Mesothelial cell of epicardium (in vitro differentiated cells): ENCODE measurements at places on chromosomes 7 and 10.
A peak's percentile ranks its signal among the peaks of the same experiment; 100 is the strongest.

GRCh38 chr7:158368449-158368848 is 219.2 kb downstream of the PTPRN2 start:
- no peak overlapping the region for H3K4me3 ChIP-seq
- no peaks in the 10 kb centered on the region for H3K4me1 ChIP-seq
- no peak for DNase-seq
- no peak overlapping the region for H3K27ac ChIP-seq
- peaks cover under 1% of the 10 kb centered on the region for H3K27me3 ChIP-seq

GRCh38 chr10:58667658-58668310 is 155.1 kb downstream of the BICC1 start:
- H3K27ac ChIP-seq, result no peak overlapping the region
- peaks cover 19% of the 10 kb centered on the region for H3K27me3 ChIP-seq
- H3K36me3 ChIP-seq, result peaks cover 16% of the 10 kb centered on the region
- no peak for DNase-seq
- H3K4me1 ChIP-seq, result peaks cover 9% of the 10 kb centered on the region
- no peak overlapping the region for H3K4me3 ChIP-seq

- peaks cover 19% of the 10 kb centered on the region for H3K4me1 ChIP-seq
- H3K27me3 ChIP-seq, result no peaks in the 10 kb centered on the region
- H3K4me3 ChIP-seq, result no peak overlapping the region
- H3K27ac ChIP-seq, result peak overlapping the region; percentile 19
- H3K36me3 ChIP-seq, result no peaks in the 10 kb centered on the region
Observed at GRCh38 chr10:79106256-79107050, 37.7 kb downstream of the ZMIZ1 start.

- H3K36me3 ChIP-seq, result peaks cover 8% of the 10 kb centered on the region
- H3K27ac ChIP-seq, result no peak overlapping the region
- peak; percentile 93 for DNase-seq
- peak overlapping the region; percentile 55 for H3K4me3 ChIP-seq
Observed at GRCh38 chr10:101779544-101780186, 3.6 kb downstream of the NPM3 start.

DNA sequence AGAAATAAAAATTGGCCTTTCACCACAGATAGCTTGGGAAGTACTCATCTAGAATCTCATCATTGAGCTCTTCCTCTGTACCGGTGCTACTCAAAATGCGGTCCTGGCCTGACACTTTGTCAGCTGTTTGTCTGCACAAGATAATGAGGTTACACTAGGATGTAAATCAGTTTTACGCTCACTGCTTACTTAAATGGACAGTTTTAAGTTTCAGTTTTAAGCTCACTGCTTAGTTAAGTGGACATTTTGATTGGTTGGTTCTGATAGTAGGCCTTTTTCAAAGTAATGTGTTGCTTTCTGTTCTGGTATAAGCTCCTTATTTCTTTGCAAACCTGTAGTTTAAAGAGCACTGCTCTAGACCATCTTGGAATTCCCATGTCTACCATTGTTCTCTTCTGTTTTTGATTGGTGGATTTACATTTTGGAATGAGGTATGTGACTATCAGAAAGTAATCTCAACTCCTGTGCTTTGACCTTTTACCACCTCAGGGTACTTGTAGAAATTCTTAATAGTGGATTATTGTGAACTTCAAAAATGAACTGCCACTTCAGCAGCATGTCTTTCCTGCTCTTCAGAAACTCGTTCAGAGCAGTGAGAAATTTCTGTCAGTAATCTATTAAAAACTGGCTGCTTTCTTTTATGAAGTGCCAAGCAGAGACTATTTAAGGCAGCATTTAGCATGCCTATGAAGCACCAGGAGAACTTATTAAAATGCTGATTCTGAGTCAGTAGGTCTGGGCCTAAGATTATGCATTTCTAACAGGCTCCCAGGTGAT is 55.0 kb downstream of the C1GALT1 start:
- no peaks in the 10 kb centered on the region for H3K27me3 ChIP-seq
- peaks cover 20% of the 10 kb centered on the region for H3K4me1 ChIP-seq
- peaks cover 17% of the 10 kb centered on the region for H3K36me3 ChIP-seq
- peak overlapping the region; percentile 74 for H3K27ac ChIP-seq

- no peak for DNase-seq
- H3K27me3 ChIP-seq, result no peaks in the 10 kb centered on the region
- H3K27ac ChIP-seq, result no peak overlapping the region
- no peak overlapping the region for H3K4me3 ChIP-seq
- peaks cover 8% of the 10 kb centered on the region for H3K4me1 ChIP-seq
Observed at GRCh38 chr7:15130666-15131541, 228.4 kb upstream of the DGKB start.

DNA sequence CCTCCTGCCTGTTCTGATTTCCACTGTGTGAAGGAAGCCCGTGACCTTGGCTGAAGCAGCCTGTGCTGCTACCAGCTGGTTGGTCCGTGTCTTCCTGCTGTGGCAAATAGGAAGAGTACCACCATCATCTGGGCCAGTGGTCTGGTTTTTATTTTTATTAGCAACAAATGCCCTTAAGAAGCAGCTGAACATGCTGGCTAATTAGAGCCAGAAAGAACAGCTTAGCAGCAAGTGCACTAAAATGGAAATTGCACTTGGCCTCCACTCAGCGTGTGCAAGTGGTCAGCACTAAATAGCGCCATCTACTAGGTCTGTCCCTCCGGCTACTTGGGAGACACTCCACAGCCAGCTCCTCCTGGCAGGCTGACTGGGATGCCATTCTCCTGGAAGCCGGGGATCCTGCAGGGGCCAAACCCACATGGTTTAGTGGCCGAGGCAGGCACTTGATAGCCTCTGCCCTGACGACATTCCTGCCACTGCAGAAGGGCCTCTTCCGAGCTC is 690.3 kb upstream of the FOXK1 start:
- peaks cover 9% of the 10 kb centered on the region for H3K36me3 ChIP-seq
- H3K4me3 ChIP-seq, result no peak overlapping the region
- H3K4me1 ChIP-seq, result no peaks in the 10 kb centered on the region
- DNase-seq, result no peak

- no peak overlapping the region for H3K27ac ChIP-seq
- peak; percentile 27 for DNase-seq
- no peaks in the 10 kb centered on the region for H3K36me3 ChIP-seq
- H3K4me1 ChIP-seq, result no peaks in the 10 kb centered on the region
- no peak overlapping the region for H3K4me3 ChIP-seq
Observed at GRCh38 chr10:130499541-130499940, 363.4 kb downstream of the GLRX3 start.

GRCh38 chr7:28745351-28745750 is 212.8 kb downstream of the TRIL start:
- no peak for DNase-seq
- peaks cover 5% of the 10 kb centered on the region for H3K36me3 ChIP-seq
- no peaks in the 10 kb centered on the region for H3K27me3 ChIP-seq
- no peak overlapping the region for H3K4me3 ChIP-seq

DNA sequence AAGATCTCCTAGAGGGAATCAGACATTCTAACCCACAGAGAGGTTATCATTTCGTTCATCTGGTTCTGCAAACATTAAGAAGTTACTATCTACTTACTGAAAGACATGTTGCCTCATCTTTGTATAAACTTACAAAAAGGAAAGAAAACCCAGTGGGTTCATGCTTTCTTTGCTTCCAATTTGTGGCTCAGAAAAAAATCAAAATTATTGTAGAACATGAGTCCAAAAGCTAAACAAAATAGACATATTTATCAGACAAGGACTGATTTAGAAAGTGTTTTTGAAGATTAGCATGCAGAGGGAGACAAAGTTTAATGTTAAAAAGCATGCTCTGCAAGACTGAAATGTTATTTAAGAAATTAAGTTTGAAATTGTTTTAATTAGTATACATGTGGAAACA is 123.1 kb downstream of the MBL2 start:
- peaks cover 30% of the 10 kb centered on the region for H3K4me1 ChIP-seq
- H3K36me3 ChIP-seq, result no peaks in the 10 kb centered on the region
- no peaks in the 10 kb centered on the region for H3K27me3 ChIP-seq
- H3K4me3 ChIP-seq, result no peak overlapping the region

DNA sequence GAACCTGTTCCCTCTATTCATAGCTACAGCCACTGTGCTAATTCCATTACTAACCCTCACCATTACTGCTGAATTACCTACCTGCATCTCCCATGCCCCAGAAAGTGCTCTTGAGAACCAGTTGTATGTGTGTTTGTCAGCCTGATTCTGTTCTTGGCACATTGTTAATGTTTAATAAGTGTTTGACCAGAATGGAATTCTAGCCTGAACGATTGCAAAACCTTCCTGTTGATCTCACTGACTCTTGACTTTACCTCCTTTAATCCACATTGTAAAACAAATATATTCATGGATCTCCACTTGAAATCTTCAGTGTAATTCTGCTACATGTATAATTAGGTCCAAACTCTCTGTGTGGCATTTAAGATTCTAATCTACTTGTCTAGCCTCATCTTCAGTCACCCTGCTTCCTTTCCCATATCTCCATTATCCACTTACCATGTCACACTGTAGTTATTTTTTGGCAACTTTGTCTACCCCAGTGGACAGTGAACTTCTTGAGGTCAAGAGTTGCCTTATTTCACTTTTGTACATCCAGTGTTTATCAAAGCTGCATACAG is 4.9 kb downstream of the ZNF277 start:
- no peak for DNase-seq
- no peak overlapping the region for H3K27ac ChIP-seq
- no peaks in the 10 kb centered on the region for H3K36me3 ChIP-seq
- H3K4me3 ChIP-seq, result no peak overlapping the region

- no peaks in the 10 kb centered on the region for H3K27me3 ChIP-seq
- DNase-seq, result no peak
- H3K4me1 ChIP-seq, result peaks cover 8% of the 10 kb centered on the region
- no peak overlapping the region for H3K27ac ChIP-seq
- H3K36me3 ChIP-seq, result peaks cover 19% of the 10 kb centered on the region
Observed at GRCh38 chr7:100861616-100861985, 5.6 kb upstream of the TRIP6 start.

DNA sequence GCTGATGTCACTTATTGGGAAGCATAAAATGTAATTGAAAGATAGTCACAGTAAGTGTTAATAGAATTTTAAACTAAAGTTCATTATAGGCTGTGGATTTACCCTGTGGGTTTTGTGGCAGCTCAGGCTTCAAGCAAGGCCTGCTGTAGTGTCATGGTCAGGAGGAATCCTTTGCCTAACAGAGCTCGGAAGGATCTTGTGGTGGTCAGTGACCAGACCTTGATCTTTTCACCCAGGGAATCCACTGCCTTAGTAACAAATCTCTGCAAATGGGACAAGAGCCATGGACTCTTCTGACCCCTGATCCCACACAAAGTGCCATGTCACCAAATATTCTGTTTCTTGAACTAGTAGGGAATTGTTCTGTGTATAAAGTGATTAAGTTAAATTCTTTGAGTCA is 20.6 kb upstream of the HDAC9 start:
- no peak for DNase-seq
- H3K36me3 ChIP-seq, result no peaks in the 10 kb centered on the region
- H3K27me3 ChIP-seq, result no peaks in the 10 kb centered on the region
- H3K27ac ChIP-seq, result no peak overlapping the region

DNA sequence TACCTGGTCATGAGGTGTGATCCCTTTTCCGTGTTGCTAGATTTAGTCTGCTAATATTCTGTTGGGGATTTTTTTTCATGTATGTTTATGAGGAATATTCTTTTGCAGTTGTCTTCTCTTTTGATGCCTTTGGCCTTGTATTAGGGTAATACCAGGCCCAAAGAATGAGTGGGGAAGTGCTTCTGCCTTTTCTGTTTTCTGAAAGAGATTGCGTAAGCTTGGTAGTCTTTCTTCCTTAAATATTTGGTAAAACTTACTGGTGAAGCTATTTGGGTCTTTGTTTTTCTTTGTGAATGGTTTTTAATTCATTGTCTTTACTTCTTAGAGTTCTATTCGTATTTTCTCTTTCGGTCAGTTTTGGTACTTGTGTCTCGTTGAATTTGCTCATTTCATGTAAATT is 51.1 kb downstream of the SHH start:
- no peak for DNase-seq
- H3K27ac ChIP-seq, result no peak overlapping the region
- no peaks in the 10 kb centered on the region for H3K27me3 ChIP-seq
- peaks cover 42% of the 10 kb centered on the region for H3K36me3 ChIP-seq
- H3K4me1 ChIP-seq, result peaks cover 12% of the 10 kb centered on the region

DNA sequence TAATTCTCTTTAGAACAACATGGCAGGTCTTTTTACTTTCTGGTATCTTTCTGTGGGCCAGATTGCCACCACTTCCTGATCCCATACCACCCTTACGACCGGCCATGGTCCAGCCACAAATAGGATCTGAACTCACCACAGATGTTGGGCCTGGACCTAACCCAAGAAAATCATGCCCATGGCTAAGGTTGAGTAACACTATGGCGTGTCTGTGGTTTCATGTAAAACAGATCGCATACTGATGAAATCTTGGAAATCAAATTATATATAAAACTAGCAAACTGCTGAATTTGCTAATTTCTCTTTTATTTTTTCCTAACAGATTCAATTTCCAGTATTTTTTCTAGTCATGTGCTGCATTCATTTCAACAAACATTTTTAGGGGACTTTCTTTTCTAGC is 77.2 kb downstream of the CH25H start:
- H3K27me3 ChIP-seq, result peaks cover 15% of the 10 kb centered on the region
- no peak for DNase-seq
- no peak overlapping the region for H3K27ac ChIP-seq
- no peak overlapping the region for H3K4me3 ChIP-seq

- H3K36me3 ChIP-seq, result no peaks in the 10 kb centered on the region
- peaks cover 10% of the 10 kb centered on the region for H3K4me1 ChIP-seq
- DNase-seq, result no peak
Observed at GRCh38 chr7:95599069-95599468, 2.8 kb upstream of the PDK4 start.

DNA sequence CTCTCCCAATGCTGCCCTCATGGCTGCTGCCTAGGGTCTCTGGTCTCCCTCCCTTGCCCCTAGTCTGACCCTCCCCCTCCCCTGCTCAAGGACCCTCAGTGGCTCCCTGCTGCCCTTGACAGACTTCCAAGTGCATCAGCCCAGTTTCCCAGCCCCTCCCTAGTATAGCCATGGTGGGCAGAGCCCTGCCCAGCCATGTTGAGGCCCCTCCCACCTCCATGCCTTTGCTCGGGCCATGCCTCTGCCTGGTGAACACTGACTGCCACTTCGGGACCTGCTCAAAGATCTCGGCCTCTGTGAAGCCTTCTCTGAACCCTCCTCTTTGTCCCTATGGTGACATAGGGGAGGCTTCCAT is 73.2 kb downstream of the MYL10 start:
- no peaks in the 10 kb centered on the region for H3K4me1 ChIP-seq
- H3K36me3 ChIP-seq, result peaks cover 2% of the 10 kb centered on the region
- H3K4me3 ChIP-seq, result no peak overlapping the region
- DNase-seq, result no peak
- H3K27me3 ChIP-seq, result no peaks in the 10 kb centered on the region

DNA sequence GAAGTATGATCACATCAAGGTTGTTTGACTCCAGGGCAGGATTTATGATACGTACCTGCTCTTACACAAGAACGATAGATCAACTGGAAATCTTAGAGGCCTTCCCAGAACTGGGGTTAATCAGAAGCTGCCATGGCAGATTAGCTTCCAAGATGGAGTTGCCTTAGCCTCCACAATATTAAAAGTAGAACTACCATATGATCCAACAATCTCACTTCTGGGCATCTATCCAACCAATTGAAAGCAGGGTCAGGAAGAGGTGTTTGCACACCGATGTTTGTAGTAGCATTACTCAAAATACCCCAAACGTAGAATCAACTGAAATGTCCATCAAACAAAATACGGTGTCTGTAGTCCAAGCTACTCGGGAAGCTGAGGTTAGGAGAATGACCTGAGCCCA is 6.6 kb downstream of the PILRB start:
- no peak overlapping the region for H3K4me3 ChIP-seq
- no peaks in the 10 kb centered on the region for H3K4me1 ChIP-seq
- peaks cover 45% of the 10 kb centered on the region for H3K36me3 ChIP-seq
- no peak overlapping the region for H3K27ac ChIP-seq
- no peak for DNase-seq
- H3K27me3 ChIP-seq, result no peaks in the 10 kb centered on the region
